ENCODE measurements at places on chromosomes 16 and 17.

- DNase-seq: peak; percentile 20
Observed at GRCh38 chr17:16988749-16989229, 16.9 kb upstream of the TNFRSF13B start.

GRCh38 chr17:77424585-77425344, 284.0 kb downstream of the SEC14L1 start:
- peak; percentile 100 for DNase-seq

GRCh38 chr17:15514469-15514868, 47.0 kb upstream of the CDRT4 start:
- DNase-seq: no peak

DNA sequence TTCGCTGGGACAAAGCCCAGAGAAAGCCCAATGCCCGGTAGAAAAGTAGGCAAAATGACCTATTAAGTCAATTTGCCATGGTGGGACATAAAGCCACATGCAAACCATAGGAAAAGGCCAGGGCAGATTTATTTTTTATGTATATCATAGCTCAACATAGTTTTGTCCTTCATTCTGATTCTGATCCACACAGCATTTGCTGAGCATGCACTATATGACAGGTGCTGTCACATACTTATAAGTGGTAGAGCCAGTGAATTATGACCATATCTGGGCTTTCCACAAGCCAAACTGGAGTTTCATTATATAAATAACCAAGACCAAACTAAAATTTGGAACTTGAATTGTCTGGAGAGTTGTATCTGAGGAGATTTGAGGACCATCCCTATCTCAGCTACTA, 74.3 kb downstream of the CA10 start:
- DNase-seq: no peak

DNA sequence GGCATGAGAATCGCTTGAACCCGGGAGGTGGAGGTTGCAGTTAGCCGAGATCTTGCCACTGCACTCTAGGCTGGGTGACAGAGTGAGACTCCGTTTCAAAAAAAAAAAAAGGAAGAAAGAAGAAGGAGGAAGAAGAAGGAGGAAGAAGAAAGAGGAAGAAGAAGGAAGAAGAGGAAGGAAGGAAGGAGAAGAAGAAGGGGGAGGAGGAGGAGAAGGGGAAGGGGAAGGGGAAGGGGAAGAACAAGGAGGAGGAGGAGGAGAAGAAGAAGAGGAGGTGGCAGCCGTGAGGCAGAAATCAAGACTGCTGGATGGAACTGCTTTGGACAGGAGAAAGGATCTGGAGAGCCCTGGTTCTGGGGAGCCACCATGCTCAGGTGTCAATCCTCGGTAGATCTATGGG, 29.7 kb upstream of the PEMT start:
- no peak for DNase-seq

GRCh38 chr16:86338403-86339115, 171.8 kb upstream of the FOXF1 start:
- no peak for DNase-seq

DNA sequence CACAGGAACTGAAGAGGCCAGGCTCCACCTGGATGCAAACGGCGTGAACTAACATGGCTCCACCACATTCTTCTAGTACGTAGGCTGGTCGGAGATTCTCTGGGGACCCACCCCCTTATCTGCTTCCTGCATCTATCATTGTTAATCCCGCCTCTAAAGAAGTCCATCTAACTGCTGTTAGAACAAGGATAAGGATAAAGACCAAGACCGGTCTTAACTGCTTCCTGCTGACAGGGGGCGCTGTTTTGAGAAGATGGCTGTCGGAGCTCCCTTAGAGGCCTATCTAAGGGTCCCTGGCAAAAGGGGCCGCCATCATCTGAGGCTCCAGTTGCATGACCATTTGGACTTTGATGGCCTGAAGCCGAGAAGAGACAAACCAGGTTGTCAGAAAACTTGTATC, 25.8 kb upstream of the TNFSF12 start:
- peak; percentile 12 for DNase-seq

GRCh38 chr17:27578718-27579085, 52.3 kb upstream of the LGALS9 start:
- DNase-seq: peak; percentile 62

DNA sequence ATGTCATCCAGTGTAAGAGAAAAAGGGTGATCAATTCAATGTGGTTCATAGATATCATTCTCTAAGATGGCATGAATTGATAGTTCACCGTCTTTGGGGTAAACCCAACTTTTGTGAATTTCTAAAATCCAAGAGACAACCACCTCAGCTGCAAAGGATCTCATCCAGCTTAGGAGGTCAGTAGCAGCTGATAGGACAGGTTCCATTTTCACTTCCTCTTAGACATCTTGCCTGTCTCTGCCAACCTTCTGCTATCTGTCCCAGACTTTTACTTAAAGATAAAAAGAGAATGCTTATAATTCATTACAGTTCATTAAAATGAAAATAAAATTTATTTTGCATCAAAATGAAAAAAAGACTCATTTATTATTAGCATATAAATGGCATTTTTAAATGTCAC, 468.2 kb downstream of the XYLT1 start:
- DNase-seq: no peak

GRCh38 chr17:32584792-32585191, 98.0 kb downstream of the CDK5R1 start:
- DNase-seq: peak; percentile 7

- no peak for DNase-seq
Observed at GRCh38 chr16:24191876-24192402, 64.2 kb upstream of the CACNG3 start.

DNA sequence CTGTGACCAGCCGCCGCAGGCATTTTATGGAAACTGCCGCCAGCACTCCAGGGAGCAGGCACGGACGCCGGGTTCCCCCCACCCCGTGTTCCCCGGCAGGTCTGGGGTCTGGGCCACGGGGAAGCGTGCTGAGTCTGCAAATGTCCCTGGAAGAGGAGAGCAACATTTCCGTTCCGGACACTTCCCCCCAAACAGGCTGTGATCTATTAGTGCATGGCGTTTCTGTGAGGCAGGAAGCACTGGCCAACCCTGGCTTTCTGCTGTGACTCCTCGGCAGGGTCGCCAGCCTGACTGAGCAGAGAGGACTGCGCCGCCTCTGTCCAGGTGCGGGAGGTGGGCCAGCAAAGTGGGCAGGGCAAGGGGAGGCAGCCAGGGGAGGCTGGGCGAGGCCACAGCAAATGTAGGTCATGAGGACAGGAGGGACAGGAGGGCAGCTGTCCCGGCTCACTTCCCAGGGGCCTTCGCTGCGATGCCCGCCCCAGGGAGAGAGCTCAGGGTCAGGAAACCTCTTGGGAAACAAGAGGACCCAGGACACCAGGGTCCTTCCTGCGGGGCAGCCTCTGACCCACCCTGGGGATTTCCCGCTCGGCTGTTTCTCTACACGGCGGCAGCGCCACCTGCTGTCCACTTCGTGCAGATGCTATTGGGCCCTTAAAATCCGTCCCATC, 9.5 kb downstream of the FOXF1 start:
- peak; percentile 77 for DNase-seq

DNA sequence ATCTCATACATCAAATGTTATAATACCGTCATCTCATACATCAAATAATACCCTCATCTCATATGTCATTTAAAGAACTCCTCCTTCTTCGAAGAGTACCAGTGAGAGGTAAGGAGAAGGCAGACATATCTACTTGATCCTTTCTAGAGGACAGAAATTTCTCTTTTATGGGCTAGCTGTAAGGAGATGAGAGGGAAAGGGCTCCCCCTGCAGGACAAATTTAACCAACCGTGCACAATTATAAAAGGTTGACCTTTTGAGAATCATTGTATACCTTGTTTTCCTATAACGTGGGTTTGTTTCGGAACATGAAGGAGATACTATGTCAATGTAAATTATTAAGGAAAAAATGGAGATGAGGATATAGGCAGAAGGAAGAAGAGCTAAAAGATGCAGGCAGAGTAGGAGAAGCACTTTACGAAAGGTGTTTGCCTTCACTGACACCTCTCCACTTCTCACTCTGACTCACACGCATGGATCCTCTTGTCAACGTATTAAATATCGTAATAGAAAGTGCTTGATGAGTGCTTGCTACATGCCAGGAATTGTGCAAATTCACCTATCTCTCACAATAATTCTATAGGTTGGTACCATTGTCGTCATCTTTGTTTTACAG, 465.9 kb upstream of the ERCC4 start:
- peak; percentile 7 for DNase-seq

DNA sequence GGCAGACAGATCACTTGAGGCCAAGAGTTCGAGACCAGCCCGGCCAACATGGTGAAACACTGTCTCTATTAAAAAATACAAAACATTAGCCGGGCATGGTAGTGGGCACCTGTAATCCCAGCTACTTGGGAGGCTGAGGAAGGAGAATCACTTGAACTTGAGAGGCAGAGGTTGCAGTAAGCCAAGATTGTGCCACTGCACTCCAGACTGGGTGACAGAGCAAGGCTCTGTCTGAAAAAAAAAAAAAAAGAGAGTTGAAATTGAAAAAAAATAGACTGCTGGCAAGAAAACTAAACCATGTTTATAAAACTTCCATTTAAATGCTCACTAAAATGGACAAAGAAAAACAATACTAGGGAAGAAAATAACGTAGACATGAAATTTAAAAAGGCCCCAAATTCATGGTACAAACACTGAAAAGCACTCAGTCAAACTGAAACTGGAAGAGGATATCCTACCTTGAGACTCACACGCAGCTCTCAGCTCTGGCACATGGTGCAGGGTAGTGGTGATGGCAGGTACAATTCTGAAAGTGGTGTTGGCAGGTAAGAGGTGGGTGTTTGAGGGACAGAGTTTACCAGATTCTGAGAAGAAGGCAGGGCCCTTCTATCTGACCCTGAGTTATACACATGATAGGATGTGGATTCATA, 19.3 kb downstream of the CNTROB start:
- DNase-seq: no peak

GRCh38 chr16:55192734-55193133, 131.3 kb upstream of the IRX6 start:
- no peak for DNase-seq

- DNase-seq: no peak
Observed at GRCh38 chr16:57758331-57759117, 23.0 kb downstream of the KATNB1 start.

- DNase-seq: no peak
Observed at GRCh38 chr16:85190572-85190971, 78.3 kb upstream of the CIBAR2 start.

GRCh38 chr16:86732621-86733295, 154.4 kb downstream of the FOXL1 start:
- peak; percentile 4 for DNase-seq

DNA sequence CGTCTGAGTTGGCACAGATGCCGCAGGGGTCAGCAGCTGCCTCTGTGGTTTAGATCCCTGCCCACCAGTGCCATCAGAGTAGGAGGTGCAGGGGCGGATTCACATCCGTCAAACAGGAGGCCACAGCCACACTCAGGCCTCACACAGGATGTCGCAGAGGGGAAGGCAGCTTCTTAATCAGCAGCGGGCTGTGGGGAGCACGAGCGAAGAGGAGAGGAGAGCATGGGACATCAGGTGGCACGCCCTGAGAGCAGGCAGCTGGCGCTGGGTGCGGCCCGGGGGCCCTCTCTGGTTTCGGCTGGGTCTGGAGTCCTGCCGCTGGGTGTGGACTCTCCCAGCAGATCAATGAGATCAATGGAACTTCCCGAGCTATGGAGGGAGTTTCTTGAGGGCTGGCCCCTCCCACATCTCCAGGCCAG, 9.6 kb downstream of the LLGL2 start:
- DNase-seq: no peak

DNA sequence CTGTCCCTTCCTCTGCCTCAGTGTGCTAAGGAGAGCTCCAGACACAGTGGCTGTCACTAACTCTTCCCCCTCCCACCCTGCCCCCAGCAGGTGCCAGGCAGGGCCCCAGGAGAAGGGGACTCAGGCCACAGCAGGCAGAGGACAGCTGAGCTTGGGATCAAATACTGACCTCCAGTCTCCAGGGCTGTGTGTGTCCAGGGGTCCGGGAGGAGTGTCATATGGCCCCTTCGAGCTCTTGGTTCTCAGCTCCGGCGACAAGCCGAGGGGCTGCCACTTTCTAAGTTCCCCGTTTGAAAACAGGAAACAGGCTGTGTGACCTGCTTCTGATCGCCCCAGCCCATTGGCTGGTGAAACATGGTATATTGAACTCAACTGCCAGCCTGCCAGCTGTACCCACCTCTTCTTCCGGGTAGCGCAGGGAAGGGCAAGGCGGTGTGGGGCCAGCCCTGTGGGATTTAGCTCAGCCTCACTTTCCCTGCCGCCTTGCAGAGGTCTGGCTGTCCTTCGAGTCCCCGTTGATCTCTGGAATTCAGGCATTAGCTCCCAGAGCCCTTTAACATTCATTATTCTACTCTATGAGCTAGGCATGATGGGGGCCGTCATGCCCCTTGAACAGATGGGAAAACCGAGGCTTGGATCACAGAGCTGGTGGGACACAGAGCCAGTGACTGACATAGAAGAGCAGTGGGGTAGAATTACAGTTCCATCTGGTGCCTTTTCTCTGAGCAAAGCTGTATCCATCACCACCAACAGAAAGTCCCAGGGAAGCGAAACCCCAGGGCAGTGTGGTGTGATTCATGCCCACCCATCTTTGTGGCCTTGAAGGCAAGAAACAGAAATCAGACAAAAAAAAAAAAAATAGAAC, at the start of gene SNX20:
Gene SNX20 (minus strand): TSS at position 292 of the 865 bp plus-strand sequence. CDS start 3,786 bp downstream, outside the sequence.
- DNase-seq: no peak

GRCh38 chr17:66996926-66997325, 32.4 kb downstream of the CACNG4 start:
- DNase-seq: no peak

- no peak for DNase-seq
Observed at GRCh38 chr17:46773221-46773605, 45.3 kb downstream of the WNT3 start.

- peak; percentile 61 for DNase-seq
Observed at GRCh38 chr16:27571433-27572326, 21.7 kb downstream of the KATNIP start.

DNA sequence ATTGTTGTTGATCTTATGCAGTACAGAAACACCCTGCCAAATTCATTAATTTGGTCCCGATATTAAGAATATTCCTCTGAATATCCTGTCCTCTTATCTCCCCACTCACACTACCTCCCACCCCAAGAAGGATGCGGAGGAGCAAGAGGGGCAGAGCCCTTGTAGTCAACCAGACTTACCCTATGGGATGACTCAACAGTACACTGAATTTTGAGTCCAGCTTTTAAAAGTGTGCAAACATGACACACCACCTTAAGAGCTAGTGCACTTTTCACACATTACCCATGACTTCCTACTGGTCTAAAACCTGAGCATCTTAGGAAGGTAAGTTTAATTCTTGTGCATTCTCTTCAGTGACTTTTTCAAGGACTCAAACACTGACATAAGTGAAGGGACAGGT, 9.5 kb downstream of the USP22 start:
- peak; percentile 41 for DNase-seq

- peak; percentile 36 for DNase-seq
Observed at GRCh38 chr16:65120831-65121721, 787 bp downstream of the CDH11 start.

- DNase-seq: peak; percentile 19
Observed at GRCh38 chr17:61556224-61557188, 34.5 kb downstream of the NACA2 start.

- DNase-seq: no peak
Observed at GRCh38 chr17:61235001-61235826, 164.4 kb upstream of the TBX2 start.
